AG10803 (cell line): ENCODE measurements at places on chromosomes 13 and 19.

DNA sequence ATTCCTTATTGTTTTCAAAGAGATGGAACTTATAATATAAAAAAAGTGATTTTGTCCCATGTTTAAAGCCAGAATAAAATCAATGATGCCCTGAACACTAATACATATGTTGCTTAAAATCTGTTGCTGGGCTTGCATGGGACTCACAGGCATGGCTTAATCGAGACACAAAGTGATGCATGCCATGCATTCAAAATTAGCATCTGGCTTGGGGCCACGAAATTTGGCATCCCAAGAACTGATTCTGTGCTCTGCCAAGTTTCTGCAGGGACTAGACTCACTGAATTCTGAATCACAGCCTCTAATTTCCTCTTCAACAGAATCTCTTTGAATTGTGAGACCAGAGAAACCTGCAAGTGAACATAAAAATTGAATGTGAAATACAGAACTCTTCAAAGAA lies 109.2 kb downstream of the PCDH17 start:
- DNase-seq, result no peak

GRCh38 chr13:76884186-76884906 lies 1.9 kb downstream of the KCTD12 start:
- peak; percentile 42 for DNase-seq

- DNase-seq, result no peak
Observed at GRCh38 chr19:6292006-6292405, 12.2 kb upstream of the MLLT1 start.

- no peak for DNase-seq
Observed at GRCh38 chr13:84038001-84038400, 155.7 kb upstream of the SLITRK1 start.

GRCh38 chr13:59126474-59126873 lies 1037.3 kb downstream of the DIAPH3 start:
- DNase-seq, result no peak

- DNase-seq, result peak; percentile 89
Observed at GRCh38 chr13:111115965-111116521, 933 bp downstream of the ARHGEF7 start.

DNA sequence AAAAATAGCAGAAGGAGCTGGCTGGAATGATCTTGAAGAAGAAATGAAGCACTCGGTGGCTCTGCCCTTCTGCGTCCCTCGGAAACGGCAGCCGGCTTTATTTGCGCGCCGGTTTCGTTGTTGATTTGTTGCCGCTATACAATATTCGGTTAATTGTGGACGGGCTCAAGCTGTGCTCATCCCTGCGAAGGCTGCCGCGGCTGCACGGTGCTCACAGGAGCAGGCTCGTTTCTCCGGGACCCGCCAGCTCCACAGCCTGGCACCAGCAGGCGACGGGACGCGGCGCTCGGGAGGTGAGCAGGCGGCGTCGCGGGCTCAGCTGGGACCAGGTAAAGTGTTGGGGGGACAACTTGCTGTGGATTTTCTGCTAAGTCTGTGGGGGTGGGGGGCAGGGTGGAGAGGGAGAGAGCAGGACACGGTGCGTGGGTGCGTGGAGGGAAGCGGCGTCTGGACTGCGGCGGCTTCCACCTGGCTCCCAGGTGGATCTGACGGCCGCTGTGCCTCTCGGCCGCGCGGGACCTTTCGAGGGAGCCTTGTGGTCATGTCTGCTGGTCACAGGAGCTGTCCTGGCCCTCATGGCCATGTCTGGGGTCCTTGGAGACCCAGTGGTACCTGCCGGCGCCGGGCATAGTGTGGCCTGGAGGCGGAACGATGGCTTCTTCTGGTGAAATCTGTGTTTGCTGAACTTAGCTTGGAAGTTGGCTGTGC lies 90.9 kb downstream of the TEX29 start:
- no peak for DNase-seq

DNA sequence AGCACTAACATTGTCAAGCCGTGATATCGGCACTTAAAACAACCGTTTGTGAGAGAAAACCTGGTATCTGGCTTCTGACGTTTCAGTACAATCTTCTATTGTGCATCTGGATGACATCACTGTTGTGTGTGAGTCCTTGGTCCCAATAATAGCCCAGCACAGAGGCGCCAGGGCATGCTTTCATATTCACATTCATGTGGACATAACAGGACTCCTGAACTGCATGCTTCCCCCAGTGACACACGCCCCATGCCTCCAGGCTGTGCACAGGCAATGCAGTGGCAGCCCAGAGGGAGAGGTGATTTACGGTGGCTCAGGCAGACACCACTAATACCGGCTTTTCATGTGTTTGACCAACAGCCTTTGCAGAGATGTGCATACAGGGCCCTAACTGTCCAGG lies 58.1 kb downstream of the MRPL57 start:
- peak; percentile 35 for DNase-seq

- no peak for DNase-seq
Observed at GRCh38 chr13:75402787-75403186, 79.2 kb downstream of the TBC1D4 start.

DNA sequence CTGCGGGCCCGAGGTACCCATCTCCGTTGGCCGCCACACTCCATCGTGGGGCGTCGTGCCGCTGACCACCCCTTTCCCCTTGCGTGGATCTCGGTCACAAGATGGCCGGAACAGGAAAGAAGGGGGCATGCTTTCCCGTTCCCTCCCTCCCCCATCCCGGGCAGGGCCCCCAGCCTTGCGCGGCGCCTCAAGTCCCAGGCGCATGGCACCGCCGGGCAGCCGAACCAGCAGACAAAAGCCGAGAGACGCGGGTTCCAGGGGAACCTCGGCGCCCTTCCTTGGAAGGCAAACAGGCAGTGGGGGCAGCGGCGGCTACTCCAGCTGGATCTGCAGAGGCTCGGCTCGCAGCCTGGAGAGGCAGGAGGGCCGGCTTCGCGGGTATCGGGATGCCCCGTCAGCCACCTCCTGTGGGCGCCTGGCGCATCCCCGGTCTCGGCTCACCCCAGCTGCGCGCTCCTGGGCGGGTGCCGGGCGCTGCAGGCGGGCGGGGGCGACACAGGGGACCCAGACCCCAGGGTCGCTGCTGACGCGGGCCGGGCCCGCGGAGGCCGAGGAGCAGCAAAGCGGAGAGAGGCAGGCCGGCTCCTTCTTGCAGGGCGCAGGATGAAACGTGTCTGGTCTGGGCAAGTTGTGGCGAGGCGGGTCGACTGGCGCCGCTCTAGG lies 439 bp downstream of the DZIP1 start:
- peak; percentile 36 for DNase-seq

GRCh38 chr19:15114153-15114540 lies 6.9 kb downstream of the SYDE1 start:
- DNase-seq, result peak; percentile 47

GRCh38 chr13:113589251-113589960 lies 4.9 kb downstream of the TFDP1 start:
- no peak for DNase-seq

- DNase-seq, result no peak
Observed at GRCh38 chr19:17455308-17456123, 5.2 kb downstream of the NXNL1 start.

DNA sequence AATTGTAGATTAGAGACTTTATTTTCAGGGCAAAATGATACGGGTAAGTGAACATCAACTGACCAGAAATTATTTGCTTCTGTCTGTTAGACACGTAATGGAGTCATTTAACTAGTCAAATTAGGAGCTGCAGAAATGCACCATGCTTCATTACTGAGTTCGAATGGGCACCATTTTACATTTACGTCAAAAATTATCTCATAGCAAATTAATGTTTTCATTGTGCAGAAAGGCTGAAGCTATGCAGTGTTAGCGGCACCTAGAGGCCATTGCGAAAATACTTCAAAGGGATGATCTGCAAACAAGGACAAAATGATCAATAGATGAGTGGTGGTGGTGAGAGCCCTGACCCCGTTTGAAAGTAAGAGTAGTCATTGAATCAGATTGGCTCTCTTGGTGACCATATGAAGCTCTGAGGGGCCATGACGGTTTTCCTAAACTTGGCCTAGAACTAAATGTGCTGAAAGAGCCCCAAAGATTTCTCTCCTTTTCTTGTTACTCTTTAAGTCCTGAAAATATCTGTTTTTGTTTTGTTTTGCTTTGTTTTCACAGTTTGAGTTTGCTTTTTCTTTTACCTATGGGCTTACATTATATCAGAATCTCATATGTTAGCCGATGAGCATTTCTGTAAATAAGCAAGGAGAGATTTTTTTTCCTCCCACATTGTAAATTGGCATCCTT lies 277.9 kb downstream of the ZNF536 start:
- DNase-seq, result peak; percentile 68

DNA sequence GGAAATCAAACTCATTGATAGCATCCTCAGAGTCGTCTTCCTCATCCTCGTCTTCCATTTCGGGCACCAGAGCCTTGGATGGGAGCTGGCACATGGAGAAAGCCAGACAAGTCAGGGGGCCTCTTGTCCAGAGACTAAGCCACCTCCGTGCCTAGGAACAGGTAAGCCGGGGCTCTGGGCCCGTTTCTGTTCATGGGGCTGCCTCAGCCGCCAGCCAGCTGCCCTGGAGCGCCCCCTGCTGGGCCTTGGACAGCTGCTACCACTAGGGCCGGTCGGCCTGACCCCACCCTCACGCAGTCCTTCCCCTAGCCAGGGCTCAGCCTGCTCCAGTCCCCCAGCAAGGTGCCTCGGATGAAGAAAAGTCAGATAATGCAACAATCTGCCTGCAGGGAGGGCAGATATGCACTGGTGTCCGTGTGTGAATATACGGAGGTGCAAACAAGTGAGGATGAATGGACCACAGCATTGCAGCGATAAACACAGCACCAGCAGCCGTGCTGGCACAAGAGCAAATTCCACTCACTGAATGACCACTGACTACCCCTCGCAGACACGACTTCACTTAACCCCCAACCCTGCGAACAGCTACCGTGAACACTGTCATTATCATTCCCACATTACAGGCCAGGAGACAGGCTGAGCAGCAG lies 11.9 kb upstream of the PRKD2 start:
- DNase-seq, result peak; percentile 43

DNA sequence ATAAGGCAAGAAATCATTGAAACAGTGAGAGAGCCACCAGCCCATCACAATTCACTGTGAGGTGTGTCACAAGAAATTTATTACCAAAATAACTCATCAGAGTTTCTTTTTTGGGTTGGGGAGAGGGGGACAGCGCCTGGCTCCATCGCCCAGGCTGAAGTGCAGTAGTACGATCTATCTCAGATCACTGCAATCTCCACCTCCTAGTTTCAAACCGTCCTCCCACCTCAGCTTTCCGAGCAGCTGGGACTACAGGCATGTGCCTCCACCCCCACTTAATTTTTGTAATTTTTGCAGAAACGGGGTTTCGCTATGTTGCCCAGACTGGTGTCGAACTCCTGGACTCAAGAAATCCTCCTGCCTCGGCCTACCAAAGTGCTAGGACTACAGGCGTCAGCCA lies 3.6 kb downstream of the IFNL1 start:
- DNase-seq, result no peak

DNA sequence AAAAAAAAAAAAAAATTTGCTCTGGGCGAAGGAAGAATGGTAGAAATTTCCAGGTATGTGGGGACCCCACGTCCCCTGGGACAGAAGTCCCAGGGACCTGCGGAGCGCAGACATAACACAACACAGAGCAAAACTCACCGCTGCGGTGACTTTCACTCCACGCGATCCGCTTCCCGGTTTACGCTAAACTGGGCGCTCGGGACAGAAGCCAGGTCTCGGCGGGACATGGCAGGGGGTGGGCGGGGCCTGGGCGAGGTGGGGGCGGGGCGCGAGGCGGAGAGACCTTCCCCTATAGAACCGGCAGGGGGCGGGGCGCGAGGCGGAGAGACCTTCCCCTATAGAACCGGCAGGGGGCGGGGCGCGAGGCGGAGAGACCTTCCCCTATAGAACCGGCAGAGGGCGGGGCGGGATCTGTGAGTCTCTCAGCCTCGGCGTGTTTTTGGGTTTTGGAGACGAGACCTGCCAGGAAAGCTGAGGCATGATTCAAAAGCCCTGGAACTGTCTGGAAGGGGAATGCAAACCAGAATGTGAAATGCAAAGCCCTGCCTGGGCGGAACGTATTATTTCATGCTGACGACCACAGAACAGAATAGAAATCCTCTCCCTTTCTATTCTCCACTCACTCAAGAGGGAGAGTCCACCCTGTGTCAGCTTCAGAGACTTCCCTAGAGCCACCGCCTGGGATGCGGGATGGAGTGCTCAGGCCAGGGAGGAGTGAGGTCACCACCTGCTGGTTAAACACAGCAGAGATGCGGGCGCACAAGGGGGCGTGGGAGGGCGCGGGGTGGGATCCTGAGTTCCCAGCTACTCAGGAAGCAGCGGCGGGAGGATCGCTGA lies 20.2 kb upstream of the ERVV-1 start:
- DNase-seq, result peak; percentile 66

DNA sequence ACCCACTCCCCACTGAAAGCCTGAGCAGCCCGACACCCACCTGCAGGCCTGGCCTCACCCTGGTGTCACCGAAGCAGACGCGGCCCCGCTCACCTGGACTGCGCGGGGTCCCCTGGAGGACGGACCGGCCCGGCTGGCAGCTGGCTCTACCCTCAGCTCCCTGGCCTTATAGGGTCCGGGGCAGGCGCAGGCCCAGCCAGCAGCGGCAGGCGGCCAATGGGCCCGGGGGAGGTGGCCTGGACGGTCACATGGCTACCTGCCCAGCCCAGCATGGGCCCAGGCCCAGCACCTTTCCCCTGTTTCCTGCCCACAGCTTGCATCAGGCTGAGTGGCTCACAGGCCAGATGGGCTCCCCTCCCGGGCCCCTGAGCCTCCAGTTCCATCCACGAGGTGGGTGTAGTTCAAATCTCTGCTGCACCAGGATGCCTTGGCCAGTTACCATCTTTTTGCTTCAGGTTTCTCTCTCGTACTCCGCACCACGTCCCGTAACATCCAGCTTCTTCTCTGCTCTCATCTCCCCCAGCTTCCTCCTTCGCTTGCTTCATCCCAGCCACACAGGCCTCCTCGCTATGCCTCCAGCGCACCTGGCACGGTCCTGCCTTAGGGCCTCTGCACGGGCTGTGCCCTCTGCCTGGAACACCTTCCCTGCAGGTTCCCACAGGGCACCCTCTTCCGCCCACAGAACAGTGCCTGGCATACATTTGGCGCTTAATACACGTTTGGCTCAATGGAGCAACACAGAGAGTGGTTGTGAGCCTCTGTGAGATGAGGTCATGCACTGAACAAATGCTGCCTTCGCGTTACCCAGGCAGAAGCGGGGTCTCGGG lies at the start of gene PLIN4:
Gene PLIN4 (minus strand): TSS at position 142 of the 827 bp plus-strand sequence. CDS start 214 bp downstream, outside the sequence.
- peak; percentile 39 for DNase-seq

GRCh38 chr19:53394522-53394973 lies 401 bp upstream of the ZNF765 start:
- peak; percentile 58 for DNase-seq

GRCh38 chr13:26558074-26558805 lies 757 bp downstream of the WASF3 start:
- DNase-seq, result peak; percentile 26

DNA sequence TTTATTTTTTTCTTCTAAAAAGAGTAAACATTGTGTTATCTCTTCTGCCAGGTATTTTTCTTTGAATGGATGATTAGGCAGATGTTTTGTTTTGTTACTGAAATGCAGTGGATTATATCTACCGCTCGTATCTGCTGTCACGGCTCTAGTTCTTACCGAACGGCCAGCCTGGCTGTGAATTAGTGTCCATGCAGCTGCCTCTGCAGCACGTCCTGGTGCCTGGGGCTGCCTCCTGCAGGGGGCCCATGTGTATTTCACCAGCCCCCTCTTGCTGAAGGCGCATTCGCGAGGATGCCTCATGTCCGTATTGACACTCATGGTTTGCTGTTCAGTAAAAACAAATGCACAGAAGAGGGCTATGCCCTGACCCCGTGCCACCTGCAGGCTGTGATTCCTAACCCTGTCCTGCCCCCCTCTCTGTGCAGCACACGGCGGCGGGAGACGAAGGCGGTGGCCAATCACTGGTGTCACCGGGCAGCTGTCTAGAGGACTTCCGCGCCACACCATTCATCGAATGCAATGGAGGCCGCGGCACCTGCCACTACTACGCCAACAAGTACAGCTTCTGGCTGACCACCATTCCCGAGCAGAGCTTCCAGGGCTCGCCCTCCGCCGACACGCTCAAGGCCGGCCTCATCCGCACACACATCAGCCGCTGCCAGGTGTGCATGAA lies 49.9 kb downstream of the RAB20 start:
- DNase-seq, result no peak
